Left cardiac atrium (tissue), 4 donors: ENCODE measurements at places on chromosomes 11 and 22. TPM values are rescaled to one million over a fixed set of nuclear protein-coding genes. Genes with fewer than 3 reads are reported as not detected.

KRTAP5-9 gene
- total RNA-seq: not detected

DNA sequence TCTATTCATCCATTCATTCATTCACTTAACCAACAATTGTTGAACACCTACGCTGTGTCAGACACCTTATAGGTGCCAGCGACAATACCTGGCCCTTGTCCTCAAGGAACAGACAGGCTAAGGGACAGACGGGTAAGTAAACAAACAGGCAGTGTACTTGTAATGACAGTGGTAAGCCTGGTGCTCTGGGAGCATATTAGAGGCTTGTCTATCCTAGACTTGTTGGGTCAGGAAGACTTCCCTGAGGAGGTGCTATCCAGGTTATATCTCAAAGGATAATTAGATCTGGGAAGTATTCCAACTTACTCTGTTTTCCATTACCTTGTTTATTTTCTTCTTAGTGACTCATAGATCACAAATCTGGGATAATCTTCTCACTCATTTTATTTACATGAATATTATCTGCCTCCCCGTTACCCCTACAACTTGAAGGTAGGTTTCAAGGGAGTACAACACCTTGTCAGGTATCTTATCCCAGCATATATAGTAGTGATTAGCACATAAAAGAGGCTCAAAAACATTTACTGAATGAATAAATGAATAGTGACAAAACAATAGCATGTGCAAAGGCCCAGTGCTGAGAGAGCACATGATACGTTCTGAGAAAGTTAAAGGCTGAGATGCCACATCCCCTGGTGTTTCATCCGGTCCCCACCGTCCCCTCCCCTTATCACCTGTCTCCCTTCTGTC lies 75.3 kb upstream of the NCAM1 start:
- DNase-seq: no peak

DNA sequence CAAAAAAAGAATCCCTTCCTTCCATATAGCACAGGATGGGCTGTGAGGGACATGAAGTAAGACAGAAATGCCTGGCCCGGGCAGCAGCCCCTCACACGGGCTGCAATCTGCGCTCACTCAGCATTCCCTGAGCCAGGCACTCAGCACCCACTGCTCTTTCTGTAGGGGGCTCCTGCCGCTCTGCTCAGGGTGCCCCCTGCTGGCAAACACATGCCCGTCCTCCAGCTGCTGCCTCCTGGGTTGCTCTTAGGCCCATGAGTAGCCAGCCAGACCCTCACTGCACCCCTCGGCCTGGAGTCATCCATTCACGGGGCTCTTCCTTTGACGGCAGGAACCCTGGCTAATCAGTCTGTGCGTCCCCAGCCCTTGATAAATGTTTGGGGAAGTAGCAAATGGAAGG lies 6.9 kb downstream of the MCAT start:
- peak; percentile 61 for DNase-seq

MICAL2 gene
- 74.5 TPM for total RNA-seq

- no peak for DNase-seq
Measured at GRCh38 chr11:46508360-46508759, 85.5 kb downstream of the AMBRA1 start.

DNA sequence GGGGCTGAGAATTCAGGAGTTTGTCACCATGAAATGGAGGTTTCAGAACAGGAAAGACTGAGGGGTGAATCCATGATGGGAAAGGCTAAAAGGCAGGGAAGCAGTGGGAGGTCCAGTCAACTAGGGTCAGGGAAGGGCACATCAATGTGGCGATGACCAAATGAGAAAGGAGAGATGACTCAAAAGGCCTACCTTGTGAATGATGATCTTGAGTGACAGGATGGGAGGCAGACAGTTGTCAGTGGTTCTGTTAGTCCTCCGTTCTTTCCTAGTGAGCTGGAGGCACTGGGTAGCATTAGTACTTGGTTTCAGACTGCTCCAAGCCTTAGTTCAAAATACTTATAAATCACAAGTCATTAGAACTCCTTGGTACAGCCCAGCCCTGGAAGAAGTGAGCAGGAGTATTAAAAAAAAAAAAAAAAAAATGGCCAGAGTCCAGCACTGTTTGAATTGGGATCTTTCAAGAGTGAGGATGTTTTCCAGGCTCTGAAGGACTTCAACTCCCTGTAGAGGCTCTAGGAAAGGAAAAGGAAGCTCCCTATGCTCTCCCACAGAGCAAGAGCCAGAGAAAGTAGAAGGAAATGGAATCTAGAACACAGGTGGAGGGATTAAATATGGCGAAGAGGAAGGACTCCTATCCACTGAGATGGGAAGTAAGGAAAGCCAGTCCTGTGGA lies 8.3 kb upstream of the DCHS1 start:
- DNase-seq: no peak

DNA sequence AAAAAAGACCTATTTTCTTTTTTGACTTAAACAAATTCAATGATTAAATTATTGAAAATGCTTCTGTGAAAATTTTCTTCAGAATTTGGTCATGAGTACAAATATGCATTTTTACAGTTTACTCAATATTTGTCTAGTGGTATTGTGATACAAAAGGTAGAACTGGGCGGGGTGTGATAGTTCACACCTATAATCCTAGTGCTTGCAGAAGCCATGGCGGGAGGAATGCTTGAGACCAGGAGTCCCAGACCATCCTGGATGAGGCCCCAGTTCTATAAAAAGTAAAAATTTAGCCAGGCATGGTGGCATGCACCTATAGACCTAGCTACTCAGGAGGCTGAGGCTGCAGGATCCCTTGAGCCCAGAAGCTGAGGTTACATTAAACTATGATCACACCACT lies 90.6 kb downstream of the ARHGAP42 start:
- DNase-seq: no peak
